Skin of body (tissue), 3 donors: ENCODE measurements at places on chromosomes 11 and 22. TPM values are rescaled to one million over a fixed set of nuclear protein-coding genes. Genes with fewer than 3 reads are reported as not detected.
A peak's percentile ranks its signal among the peaks of the same experiment; 100 is the strongest.

POU2AF3 gene
- total RNA-seq, result 1.4 TPM

OR6M1 gene
- total RNA-seq, result not detected

MS4A15 gene
- total RNA-seq, result not detected

TEX12 gene
- total RNA-seq, result 0.20 TPM

FBLN1 gene
- 117 TPM for total RNA-seq

MMP27 gene
- total RNA-seq, result 6.7 TPM

DNA sequence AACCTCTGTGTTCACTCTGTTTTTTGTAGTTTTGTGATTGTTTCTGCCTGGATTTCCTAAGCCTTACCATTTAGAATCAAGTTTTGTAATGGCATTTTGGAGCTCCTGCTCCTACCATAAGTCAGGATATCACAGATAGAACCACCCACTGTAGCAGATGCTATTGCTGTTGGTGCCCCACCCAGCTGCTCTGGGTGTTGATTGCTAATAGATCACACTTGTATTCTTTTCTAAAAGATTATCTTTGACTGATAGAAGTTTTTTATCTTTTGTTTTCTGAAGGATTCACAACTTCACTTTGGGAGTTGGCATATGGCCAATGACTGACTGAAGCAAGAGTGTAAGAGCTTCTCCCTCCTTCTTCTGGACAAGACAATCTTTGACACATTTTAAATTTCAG lies 76.0 kb downstream of the EHF start:
- no peak for DNase-seq

DNA sequence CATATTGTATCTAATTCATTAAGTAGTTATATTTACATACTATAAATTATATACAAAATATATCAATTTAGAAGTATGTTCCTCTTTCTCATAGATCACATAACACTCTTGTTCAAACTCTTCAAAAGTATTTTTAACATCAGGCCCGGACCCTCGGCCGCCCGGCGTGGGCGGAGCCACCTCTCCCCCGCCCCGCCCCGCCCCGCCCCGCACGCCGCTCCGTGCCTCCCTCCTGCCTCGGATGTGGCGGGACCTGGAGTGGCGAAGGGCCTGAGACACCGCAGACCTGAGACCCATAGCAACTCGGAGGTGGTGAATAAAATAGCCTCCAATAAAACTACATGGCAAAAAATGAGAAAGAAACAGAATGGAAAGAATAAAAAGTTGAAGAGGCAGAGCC lies 105.9 kb upstream of the BDNF start:
- no peak for DNase-seq

DNA sequence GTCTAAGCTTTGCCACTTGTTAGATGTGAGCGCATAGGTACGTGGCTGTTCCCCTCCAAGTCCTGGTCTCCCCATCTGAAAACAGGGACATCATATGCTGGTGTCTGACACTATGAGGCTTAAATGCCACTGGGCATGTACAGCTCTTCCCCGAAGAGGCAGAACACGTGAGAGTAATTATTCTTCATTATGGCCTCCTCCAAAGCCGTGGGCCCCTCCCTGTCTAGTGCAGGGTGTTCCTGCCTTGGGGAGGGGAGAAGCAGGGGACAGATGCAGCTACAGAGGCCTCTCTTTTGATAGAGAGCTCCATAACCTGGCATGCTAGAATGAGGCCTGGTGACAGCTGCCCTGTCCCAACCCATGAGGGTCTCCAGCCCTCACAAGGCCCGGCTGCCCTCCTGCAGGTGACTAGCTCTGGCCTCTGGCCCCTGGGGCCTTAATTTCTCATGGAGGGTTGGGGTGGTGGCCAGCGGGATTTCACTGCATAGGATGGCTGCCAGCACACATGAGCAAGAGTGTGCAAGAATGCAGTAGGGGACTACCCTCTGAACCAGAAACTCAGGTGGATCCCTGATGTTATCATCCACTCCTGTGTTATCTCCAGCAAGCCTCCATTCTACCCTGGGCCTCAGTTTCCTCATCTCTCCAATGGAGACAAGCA lies 334.6 kb downstream of the MN1 start:
- no peak for DNase-seq

DNA sequence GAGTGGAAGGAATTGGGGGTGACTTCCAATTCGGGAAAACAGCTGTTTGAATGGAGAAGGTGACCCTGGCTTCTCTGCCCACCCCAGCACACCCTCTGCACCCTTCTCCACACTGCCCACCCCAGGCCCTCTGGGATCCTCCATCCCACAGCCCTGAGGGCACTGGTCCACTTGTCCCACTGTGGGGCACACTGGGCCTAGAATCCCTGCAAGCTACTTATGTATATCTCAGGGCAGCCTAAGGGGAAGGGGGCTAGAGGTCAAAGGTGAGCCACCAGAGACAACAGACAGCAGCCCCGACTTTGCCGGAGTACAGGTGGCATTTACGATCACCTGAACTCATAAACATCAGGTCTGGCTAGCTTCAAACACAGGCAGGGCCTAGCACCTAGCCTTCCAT lies 673 bp upstream of the SCUBE2 start:
- DNase-seq, result no peak

DNA sequence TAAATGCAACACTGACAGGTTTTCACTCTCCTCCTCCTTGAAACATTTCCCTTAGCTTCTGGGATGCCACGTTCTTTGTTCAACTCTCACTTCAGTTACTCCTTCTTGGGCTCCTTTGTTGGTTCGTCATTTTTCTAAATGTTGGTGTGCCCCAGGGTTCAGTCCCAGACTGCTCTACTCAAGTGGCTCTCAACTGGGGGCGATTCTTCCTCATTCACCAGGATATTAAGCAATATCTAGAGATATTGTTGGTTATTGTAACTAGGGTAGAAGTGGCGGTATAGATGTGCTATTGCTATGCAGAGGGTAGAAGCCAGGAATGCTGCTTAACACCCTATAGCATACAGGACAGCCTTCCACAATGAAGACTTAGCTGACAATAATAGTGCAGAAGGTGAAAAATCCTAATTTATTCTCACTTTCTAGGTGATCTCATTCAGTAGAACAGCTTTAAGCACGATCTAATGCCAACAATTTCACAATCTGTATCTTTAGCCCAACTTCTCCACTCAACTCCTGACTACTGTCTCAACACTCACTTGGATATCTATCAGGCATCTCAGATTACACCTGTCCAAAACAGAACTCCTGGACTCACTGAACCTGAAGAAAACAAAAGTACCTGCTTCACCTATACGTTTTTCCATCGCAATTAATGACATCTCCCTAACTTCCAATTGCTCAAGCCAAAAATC lies 4.6 kb downstream of the NUP160 start:
- DNase-seq, result no peak

- DNase-seq, result no peak
These were observed 13.6 kb downstream of the CTTN start for GRCh38 chr11:70411713-70412452.

GRCh38 chr11:61019832-61020405 lies 48.4 kb downstream of the CD6 start:
- DNase-seq, result no peak

GRCh38 chr11:69375316-69376154 lies 81.6 kb downstream of the MYEOV start:
- no peak for DNase-seq

DNA sequence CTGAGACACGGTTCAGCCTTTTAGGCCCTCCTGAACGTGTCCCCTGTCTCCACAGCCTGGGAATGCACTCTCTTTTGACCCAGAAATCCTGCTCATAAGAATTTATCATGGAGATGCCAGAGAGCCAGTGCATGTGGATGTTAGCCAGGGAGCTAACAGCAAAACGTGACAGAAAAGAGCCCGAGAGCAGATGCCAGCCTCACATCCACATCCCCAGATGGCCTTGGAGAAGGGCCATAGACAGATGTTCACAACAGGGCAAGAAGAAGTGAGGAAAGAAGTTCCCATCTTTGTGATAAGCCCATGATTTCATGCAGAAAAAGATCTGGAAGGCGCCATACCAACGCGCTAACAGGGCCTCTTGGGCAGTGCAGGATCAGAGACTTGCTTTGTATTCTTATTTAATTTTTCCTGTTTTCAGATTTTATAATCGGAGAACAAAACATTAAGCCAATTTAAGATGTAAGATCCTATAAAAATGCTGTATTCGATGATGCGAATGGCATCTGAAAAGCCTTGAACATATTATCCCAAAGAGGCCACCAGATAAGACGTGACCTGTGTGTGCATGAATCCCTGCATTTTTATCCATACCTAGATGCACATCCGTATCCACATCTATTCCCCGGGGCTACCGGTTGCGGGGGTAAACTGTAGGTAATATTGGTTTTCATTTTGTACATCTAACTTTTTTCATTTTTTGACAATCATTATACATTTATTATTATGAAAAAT lies 48.7 kb downstream of the IGLL5 start:
- DNase-seq, result no peak

GRCh38 chr11:2569321-2569721 lies 124.5 kb downstream of the KCNQ1 start:
- no peak for DNase-seq

GRCh38 chr22:28894334-28894733 lies 11.0 kb downstream of the ZNRF3 start:
- no peak for DNase-seq

- no peak for DNase-seq
These were observed 717 bp upstream of the SLC7A4 start for GRCh38 chr22:21032868-21033688.

GRCh38 chr11:74849525-74850391 lies 99.1 kb downstream of the XRRA1 start:
- DNase-seq, result no peak

DNA sequence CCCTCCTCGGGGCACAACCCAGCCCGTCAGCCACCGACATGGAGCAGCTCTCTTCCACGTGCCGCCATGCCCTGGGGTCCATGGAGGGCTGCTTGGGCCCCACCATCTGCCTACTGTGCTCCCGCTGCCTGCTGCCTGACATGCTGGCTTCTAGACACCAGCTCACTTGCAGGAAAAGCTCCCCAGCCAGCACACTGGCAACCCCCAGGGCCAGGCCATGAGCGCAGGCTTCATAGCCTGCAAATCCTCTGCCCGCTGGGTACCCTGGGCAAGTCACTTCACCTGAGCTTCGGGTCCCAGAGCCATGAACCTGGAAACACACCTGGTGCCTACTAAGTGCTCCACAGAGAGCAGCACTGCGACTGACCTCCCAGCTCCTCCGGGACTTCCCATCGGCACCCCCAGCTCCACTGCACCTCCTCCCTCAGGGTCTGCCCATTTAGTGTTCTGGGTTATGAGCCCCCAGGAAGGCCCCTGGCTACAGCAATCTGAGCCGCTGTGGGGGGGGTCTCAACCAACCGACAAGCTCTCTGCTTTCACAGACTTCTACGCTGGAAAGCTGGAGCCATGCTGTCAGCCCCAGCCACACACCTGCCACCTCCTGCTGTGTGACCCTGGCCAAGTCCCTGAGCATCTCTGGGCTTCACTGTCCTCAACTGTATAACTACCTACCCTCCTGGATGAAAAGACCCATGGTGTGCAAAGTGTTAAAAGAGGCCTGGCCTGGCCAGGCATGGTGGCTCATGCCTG lies 139.2 kb downstream of the CRYBB2 start:
- no peak for DNase-seq

DNA sequence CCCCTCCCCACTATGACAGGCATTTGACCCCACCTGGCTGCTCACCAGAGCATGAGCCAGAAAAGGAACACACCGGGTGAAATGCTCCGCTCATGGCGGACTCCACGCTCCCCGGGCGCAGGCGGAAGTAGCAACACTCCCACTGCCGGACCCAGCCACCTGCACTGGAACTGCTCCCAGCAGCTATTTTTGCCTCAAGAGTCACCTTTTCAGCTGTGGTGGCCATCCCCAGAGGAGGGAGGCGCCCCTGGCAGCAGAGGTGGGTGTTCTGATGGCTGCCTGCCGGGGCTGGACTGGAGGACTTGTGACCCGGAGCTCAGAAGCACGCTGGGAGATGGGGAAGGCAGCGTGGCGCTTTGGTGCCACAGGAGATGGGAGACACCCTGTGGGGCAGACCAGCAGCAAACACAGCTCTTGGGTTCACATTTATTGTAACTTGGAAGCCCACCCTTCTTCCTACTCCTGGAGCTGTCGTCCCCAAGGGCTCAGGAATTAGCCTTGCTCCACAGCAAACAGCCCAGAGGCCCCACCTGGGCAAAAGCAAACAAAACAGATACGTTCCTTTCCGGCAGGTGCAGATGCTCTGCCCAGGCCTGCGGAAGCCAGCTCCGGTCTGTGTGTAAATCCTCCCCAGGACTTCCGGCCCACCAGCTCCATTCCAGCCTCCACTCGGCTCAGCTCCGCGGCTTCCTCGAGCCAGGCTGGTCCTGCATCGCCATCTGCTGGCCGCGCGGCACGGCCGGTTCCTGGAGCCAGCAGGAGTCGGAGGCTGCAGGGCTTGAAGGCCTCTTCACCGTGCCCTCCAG lies 3.7 kb downstream of the RPS19BP1 start:
- peak; percentile 87 for DNase-seq
